ENCODE measurements at places on chromosomes 7 and 10.
A peak's percentile ranks its signal among the peaks of the same experiment; 100 is the strongest.

GRCh38 chr7:151008511-151009323 is 15.6 kb downstream of the ATG9B start:
- peak; percentile 68 for DNase-seq

- DNase-seq, result no peak
Observed at GRCh38 chr10:100509241-100509840, 10.3 kb downstream of the SEC31B start.

DNA sequence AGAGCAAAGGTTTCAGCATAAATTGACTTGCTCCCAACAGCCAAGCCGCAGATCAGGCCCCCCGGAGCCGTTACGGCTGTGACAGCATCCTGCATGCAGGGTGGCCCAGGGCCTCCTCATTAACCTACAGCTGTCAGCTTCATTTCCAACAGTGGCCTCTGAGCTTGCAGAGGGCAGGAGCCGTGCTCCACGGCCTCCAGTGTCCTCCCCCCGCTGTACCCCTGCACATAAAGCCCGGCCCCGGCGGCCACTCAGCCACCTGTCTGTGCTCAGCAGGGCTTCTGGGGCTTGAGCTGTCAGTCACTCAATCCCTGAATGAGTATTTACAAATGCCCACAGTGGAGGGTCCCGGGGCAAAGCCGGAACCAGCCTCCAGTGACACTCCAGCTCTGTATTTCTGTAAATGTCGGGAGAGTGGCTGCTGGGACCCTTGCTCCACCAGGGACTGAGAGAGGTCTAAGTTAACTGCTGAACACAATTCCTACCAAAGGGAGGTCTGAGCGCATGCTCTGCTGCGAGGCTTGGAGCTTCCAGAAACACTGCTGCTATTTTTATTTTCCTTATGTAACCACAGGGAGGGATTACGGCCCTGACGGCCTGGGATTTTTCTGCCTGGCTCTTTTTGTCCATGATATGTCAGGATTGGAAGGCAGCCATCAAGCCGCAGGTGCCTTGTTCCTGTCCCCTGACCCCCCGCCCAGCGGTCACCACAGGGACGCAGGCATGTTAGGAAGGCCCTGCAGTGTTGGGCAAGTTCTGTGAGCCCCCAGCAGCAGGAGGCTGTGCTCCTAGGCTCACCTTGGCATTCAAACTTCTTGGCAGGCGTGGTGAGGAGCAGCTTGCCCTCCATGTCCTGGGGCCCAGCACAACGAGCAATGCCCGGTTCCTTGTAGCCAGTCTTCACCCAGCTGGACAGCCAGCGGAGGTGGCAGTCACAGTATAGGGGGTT is 165.0 kb downstream of the SLIT1 start:
- DNase-seq, result no peak

DNA sequence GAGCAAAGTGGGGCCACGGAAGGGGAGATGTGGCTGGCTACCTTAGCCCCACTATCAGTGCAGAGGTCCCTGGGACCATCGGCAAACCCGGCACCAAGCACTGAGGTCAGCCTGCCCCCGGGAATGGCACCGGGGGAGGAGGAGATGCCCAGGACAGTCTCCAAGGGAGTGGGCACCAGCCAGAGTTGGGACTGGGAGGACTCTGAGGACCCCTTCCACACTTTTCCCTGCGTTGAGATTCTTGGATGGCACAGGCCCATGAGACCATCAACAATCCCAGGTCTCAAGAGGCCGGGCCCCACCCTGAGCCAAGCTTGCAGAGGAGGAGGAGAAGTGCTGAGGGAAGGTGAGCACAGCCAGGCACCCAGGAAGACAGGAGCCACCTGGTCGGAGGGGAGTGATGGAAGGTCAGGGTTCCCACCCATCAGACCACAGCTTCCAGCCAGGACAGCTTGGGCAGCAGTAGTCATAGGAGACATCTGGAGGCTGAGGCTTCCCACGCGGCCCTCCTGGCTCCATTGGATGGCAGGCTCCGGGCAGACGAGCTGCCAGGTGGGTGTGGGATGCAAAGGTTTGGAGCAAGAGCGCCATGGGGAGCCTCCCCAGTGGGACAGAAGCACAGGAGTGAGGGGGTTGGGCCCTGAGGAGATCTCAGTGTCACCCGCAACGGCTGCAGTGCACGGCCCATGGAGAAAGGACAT is 2.6 kb upstream of the OPN4 start:
- no peak for DNase-seq

GRCh38 chr10:88963318-88963717 is 10.7 kb upstream of the ACTA2 start:
- DNase-seq, result no peak

- no peak for DNase-seq
Observed at GRCh38 chr7:101669307-101669706, 40.2 kb upstream of the MYL10 start.

GRCh38 chr10:22831586-22831985 is 96.3 kb upstream of the ARMC3 start:
- no peak for DNase-seq

- no peak for DNase-seq
Observed at GRCh38 chr7:45689011-45689796, 115.0 kb downstream of the ADCY1 start.

- DNase-seq, result no peak
Observed at GRCh38 chr7:136056651-136057231, 79.6 kb upstream of the MTPN start.

- DNase-seq, result no peak
Observed at GRCh38 chr7:139702811-139703486, 74.8 kb downstream of the HIPK2 start.

DNA sequence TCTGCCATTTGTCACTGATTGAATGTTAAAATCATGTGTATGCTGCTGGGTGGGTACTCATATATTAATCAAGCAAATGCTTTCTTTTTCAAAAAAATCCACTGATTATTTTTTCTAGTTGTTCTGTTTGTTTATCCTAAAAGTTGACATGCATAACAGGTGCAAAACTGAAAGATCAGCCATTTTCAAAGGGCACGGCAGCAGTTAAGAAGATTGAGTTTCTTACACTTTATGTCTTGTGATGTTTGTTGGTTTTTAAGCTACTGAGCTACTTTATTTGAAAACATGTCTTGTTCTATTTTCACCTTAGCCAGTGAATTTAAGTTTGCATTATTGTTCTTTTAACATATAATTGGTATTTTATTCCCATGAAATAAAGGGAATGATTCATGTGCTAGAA is 45.8 kb downstream of the PPP1R3A start:
- no peak for DNase-seq

Data from Caco-2 (cell line).